ENCODE measurements at places on chromosomes 11 and 22.

DNA sequence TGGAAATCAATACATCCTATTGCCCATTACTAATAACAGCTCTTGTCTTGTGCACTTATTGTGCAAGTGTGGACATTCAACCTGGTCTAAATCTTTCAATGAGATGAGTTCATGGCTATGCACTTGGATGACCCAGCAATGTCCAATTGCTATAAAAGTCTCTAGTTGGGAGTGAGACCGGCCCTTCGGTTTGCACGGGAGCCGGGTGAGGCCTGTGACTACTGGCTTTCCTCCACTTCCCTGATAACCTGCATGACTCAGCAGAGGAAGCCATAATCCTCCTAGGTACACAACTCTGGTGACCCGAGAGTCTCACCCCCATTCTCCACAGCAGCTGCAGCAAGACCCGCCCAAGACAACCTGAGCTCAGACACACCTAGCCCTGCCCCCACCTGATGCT, 135.9 kb upstream of the PAX6 start:
- no peak for DNase-seq

- DNase-seq = no peak
These were observed 18.4 kb downstream of the SYT13 start for GRCh38 chr11:45267652-45268299.

DNA sequence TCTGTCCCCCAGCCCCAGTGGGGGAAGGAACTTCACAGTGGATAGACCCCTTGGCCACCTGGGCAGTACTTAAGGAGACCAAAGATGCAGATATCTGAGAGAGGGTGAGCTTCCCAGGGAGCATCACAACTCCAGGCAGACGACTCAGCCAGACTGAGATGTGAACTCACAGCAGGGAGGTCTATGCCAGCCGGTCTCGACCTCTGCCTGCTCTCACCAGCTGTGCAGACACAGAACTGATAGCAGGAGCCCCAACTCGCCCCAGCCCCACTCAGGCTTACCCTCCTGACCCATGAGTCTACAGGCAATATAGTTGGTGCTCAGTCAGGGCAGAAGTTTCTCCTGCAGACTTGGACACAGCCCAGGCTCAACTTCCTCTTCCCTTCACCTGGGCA, 29.7 kb upstream of the ACCSL start:
- no peak for DNase-seq

- no peak for DNase-seq
These were observed 116.8 kb upstream of the NNMT start for GRCh38 chr11:114179234-114179941.
